ENCODE measurements at places on chromosomes 5 and 9.

- no peak for DNase-seq
Observed at GRCh38 chr9:74711341-74711740, 176.4 kb downstream of the TRPM6 start.

- no peak for DNase-seq
Observed at GRCh38 chr9:74132986-74133385, 364.1 kb upstream of the RORB start.

DNA sequence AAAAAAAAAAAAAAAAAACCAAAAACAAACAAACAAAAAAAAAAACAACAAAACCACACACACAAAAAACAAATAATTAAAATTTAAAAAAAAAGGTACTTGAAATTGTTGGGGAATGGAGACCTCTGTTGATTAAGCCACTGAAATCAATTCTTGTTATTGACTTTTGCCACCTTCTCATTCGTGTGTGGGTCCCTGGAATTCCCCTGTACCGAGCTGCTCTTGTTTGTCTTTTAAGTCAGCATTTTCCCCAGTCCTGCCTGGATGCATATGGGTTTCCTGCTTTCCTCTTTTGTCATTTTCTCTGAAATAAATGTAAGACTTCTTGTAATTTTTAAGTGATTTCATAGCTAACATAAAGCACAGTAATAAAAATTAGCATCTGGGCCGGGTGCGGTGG lies 45.5 kb downstream of the GPBP1 start:
- DNase-seq, result no peak

DNA sequence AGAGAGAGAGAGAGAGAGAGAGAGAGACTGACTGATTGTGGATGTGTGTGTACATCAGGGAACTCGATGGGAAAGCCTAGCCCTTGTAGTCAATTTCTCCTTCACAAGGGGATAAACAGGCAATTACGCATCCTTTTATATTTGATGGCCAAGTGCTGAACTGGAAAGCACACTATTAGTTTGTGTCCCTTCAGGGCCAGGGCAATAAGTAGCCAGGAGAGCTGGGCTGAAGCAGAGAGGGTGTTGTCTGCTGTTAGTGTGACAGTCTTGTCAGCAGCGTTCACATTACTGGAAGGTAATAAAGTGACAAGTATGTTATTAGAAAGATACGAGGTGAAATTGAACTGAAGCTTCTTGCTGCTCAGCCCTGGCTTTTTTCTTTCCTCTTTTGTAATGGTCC lies 457.7 kb downstream of the BNC2 start:
- DNase-seq, result no peak

GRCh38 chr9:90505695-90506094 lies 136.9 kb downstream of the DIRAS2 start:
- no peak for DNase-seq

DNA sequence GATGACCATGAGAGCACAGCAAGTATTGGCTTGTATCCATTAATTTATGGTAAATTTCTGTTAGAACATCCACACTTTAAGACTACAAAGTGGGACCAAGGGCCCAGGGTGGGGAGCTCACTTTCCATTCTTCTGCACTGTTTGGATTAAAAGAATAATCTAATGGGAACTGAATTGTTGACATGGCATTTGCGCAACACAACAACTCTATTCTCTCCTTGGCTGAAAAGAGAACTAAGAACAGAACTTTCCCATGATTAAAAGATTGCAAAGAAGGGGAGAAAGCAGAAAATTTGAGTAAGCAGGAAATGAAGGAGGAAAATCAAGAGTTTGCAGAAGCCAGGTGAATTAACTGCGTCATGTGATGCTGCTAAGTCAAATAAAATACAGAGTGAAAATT lies 143.4 kb downstream of the HINT1 start:
- DNase-seq, result no peak

GRCh38 chr9:32581512-32582143 lies 8.7 kb upstream of the NDUFB6 start:
- peak; percentile 24 for DNase-seq

DNA sequence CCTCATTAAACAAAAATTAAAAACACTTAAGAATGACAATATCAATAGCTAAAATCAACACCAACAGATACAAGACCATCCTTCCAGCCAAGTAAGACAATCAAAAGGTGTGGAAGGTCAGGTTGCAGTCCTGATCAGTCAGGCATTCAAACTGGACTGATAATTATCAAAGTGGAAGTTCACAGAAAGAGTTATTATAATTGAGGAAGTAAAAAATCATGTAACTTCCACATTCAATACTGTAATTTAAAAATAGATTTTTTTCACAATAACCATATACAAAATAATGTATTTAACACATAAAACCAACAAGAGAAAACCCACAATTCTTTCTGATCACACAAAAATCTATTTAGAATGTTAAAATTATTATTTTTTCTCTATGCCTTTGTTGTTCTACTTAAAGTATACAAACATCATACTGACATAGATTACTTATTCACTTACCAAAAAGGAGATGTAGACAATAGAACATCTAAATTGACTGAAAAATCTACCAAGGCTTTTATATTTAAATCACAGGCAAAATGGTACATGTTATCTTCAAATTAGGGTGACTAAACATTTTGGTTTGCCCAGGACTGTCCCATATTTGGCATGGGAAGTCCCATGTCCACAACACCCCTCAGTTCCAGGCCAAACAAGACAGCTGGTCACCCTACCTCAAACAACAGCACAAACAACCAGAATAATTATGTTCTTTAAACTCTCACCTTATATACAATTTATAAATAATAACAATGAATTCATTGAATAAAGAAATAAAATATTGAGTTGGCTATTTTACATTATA lies 142.5 kb upstream of the SLC24A2 start:
- DNase-seq, result no peak

GRCh38 chr5:128904805-128905567 lies 60.3 kb upstream of the SLC27A6 start:
- DNase-seq, result no peak

GRCh38 chr5:68134033-68134668 lies 81.4 kb upstream of the PIK3R1 start:
- DNase-seq, result no peak

- DNase-seq, result no peak
Observed at GRCh38 chr5:164360589-164360988, 855.2 kb downstream of the MAT2B start.

DNA sequence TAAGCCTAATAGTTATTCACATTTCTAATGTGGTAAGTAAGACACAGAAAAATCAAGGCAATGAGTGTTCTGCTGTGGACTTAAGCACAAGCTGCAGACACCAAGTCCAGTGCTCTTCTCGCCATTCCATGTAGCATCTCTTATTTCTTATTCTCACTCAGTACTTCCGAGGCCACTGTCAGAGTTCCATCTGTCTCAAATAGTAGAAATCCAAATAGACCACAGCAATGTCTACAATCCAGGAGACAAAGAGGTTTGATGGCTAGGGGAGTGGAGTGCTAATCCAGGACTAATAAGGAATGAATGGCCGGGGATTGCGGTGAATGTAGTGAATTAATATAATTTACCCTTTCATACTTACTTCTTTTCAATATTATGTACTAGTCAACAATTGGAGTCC lies 147.3 kb downstream of the FBXL7 start:
- no peak for DNase-seq

DNA sequence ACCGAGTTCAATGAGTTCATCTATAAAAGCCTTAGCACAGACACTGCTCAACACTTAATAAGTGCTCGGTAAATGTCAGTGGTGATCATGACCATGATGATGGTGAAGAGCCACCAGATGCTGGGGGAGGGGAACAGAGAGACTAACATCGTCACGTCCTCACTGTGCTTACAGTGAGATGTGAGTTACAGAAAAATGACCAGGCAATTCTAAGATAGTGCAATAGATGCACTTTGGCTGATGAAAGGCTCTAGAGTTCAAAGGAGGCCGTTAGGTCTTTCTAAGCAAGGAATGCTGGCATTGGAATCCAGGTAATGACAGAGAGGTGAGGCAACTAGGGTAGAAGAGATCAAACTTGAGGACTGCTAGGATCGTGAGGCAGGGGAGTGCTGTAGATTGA lies 36.7 kb downstream of the ARL15 start:
- no peak for DNase-seq

- no peak for DNase-seq
Observed at GRCh38 chr5:175554296-175554695, 75.9 kb downstream of the SFXN1 start.

- no peak for DNase-seq
Observed at GRCh38 chr9:1267141-1267570, 217.0 kb downstream of the DMRT2 start.

DNA sequence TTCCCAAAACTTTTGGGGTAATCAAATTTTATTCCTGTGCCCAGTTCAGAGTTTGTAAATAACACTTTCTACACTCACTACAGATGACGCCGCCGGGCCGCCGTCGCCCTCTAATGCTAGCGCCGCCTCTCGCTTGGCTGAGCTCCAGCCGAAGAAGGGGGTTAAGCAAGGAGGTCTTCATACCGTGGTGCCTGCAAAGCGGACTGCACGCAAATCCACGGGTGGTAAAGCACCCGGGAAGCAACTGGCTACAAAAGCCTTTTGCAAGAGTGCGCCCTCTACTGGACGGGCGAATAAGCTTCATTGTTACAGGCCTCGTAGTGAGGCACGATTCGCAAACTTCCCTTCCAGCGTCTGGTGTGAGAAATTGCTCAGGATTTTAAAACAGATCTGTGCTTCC lies 280.4 kb downstream of the MEF2C start:
- DNase-seq, result no peak

- no peak for DNase-seq
Observed at GRCh38 chr9:107142430-107142829, 140.6 kb upstream of the RAD23B start.

GRCh38 chr5:124856726-124857125 lies 110.3 kb upstream of the ZNF608 start:
- DNase-seq, result no peak

DNA sequence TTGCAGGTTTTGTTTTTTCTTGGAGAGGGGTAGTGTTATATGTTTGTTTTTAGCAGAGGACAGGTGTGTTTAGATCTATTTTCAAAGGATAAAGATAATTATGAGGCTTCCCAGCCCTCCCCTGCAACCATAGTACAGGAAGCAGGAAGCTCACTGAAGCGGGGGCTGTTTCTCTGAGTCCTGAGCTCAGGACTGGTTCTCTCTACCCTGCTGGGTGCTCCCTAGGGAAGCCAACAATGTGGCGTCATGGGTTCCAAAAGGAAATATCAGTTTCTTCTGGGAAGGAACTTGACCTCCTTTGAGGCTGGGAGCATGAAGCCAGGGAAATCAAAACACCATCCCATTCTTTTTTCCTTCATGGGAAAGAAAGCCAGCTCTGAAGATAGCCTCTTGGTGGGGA lies 62.2 kb downstream of the RAD23B start:
- DNase-seq, result no peak

DNA sequence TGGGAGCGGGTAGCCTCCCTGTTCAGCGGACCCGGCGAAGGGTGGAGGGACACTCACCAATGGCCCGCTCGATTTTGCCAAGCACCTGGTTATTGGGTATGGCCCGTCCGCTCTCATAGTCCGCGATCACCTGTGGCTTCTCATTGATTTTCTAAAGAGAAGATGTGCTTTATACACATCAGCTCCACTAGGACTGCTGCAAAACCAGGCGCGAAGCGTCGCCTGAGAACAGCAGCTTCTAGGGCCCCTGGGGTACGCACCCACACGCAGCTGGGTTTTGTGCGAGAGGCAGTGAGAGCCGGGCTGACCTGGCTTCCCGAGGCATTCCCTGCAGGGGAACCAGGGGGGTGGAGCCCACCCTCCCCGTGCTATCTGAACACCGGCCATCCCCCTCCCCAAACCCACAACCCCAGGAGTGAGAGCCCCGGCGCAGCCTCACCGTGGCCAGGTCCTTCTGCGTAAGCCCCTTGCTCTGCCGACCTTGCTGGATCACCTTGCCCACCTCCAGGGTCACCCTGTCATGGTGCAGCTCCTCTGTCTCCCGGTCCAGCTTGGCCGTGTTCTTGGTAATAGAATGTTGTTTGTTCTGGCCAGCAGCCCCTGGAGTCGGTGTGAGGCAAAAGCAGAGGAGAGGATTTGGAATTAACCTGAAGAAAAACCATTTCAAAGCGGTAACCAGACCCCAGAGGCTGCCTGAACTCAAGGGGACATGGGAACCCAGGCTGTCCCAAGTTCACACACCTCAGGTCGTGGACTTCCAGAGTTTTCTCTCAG lies 3.1 kb downstream of the EDF1 start:
- no peak for DNase-seq

DNA sequence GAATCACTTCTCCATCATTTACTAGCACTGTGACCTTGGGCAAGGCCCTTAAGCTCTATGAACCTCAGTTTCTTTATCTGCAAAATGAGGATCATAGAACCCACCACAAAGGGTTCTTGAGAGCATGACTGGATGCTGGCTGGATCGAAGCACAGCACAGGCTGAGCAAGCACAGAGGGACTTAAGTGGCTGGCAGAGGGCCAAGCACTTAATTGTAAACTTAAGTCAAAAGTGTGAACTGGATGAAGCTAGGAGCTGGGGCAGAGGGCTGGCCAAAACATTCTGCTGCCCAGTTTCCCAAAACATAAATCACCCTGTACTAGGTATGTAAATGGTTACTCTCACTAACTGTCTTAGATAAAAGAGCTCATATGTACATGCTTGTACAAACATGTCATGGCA lies 112.3 kb upstream of the WWC1 start:
- DNase-seq, result no peak

DNA sequence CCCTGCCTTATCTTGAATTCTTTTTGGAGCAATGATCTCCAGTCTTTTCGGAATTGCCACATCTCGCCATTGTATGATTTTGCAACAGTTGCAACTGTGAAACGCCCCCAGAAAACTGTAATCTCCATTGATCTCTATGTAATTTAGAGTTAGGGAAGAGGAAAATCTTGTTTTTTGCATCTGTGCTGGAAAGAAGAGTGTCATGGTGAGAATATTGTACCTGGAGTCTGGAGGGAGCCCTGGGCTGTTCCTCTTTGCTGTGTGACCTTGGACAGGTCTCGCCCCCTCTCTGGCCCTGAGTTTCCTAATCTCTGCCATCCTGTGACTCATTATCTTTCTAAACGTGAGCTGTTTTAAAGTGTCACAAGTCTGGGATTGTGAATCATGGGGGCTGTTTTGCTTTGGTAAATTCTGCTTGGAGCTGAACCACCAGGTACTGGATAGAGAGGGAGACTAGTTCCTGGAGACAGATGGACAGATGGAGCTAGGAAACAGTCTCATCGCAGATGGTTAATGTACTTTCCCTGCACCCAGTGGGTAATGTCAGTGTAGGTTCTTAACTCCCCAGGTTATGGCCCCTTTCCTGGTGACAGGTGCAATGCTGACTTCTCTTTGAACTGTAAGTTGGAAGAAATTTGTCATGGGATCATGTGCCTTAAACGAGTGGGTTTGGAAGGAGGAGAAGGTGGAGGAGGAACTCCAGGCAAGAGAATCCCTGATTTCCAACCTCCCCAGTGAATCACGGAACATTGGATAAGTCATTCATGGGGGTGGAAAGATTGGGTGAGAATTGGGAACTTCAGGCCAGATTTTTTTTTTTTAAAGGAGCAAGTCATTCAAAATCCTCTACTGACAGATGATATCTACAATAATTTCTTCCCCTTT lies 19.6 kb downstream of the PPARGC1B start:
- peak; percentile 33 for DNase-seq

GRCh38 chr9:114953959-114954358 lies 23.6 kb upstream of the TNFSF8 start:
- no peak for DNase-seq
